ENCODE measurements at places on chromosomes 12 and 14. TPM values are rescaled to one million over a fixed set of nuclear protein-coding genes. Genes with fewer than 3 reads are reported as not detected.

DNA sequence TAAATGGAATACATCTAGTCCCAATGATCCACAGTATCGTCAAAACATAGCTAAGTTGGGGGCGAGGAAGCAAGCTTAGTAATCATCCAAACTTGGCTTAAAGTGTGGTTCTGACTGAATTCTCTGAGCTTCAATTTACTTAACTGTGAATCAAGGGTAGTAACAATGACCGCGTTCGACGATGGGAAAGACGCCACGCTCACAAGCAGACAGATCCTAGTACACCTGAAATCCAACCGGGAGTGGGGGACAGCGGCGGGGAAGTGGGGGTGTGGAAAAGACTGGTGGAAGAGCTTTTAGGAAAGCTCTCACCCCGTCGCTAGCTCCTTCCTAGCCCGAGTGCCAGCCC, 433 bp downstream of the COX16 start:
- peak overlapping the region; percentile 82 for H3K27ac ChIP-seq
- no peak for DNase-seq
- H3K4me1 ChIP-seq = no peaks in the 10 kb centered on the region
- H3K27me3 ChIP-seq = no peaks in the 10 kb centered on the region
- no peaks in the 10 kb centered on the region for H3K36me3 ChIP-seq

The IL22 gene
- not detected for total RNA-seq

GRCh38 chr12:104485651-104486362, 29.1 kb downstream of the CHST11 start:
- H3K36me3 ChIP-seq = no peaks in the 10 kb centered on the region
- no peaks in the 10 kb centered on the region for H3K4me1 ChIP-seq
- no peaks in the 10 kb centered on the region for H3K27me3 ChIP-seq
- H3K27ac ChIP-seq = no peak overlapping the region

DNA sequence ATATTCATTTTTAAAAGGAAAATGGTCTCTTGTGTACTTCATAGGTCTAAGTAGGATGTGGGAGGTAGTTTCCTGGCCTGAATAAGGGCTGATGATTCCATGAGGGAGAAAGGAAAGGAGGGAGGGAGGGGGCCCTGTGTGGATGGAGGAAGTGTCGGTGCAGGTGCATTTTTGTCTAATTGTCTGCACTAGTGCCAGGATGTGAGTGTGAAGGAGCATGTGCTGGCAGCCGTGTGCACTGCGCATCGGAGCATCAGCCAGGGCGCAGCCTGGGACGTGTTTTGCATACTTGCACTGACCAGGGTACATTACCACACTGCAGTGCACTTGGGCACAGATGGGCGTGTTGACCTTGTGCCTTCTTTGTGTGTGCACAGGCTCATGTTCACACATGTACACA, 29.2 kb downstream of the SMUG1 start:
- H3K4me3 ChIP-seq = no peak overlapping the region
- no peaks in the 10 kb centered on the region for H3K27me3 ChIP-seq
- DNase-seq = no peak
- H3K4me1 ChIP-seq = peaks cover 17% of the 10 kb centered on the region
- peak overlapping the region; percentile 37 for H3K27ac ChIP-seq

The KRT2 gene
- total RNA-seq = not detected

- DNase-seq = no peak
- no peak overlapping the region for H3K27ac ChIP-seq
- H3K4me1 ChIP-seq = peaks cover 17% of the 10 kb centered on the region
- H3K36me3 ChIP-seq = no peaks in the 10 kb centered on the region
These were observed 54.6 kb downstream of the PSMA6 start for GRCh38 chr14:35346738-35347322.

DNA sequence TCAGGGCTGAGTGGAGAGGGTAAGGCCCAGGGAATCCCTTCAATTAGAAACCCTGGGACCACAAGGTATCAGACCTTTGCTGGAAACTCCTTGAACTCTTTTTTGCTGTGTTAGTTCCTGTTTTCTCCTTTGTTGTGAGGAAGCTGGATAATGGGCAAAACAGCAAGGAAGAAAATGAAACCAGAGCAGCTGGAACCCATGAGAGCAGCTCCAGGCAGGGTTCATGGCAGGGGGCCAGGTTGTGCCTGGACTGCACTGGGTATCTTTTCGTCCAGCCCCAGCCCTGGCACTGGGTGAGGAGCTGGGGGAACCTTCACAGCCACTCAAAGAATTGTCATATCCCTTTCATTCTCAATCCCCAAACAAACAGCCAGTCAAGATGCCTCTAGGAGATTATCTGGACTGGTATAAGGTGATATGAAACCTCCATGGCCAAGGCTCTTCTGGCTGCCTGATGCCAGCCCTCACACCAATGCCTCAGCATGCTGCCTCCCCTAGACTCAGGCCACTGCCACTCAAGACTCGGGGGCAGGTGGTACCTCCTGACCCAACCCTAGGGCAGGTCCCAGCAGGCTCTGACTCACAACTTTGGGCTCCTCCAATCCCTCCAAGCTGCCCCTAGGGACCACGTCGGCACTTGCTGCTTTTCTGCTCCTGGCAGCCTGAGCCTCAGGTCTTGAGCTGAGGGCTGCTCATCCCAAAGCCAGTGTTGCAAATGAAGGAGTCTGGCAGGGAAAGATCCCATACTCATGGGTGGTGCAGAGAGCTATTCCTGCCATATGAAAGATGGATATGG, 16.5 kb downstream of the FAM186B start:
- no peaks in the 10 kb centered on the region for H3K4me1 ChIP-seq
- H3K4me3 ChIP-seq = no peak overlapping the region
- DNase-seq = no peak
- no peak overlapping the region for H3K27ac ChIP-seq

DNA sequence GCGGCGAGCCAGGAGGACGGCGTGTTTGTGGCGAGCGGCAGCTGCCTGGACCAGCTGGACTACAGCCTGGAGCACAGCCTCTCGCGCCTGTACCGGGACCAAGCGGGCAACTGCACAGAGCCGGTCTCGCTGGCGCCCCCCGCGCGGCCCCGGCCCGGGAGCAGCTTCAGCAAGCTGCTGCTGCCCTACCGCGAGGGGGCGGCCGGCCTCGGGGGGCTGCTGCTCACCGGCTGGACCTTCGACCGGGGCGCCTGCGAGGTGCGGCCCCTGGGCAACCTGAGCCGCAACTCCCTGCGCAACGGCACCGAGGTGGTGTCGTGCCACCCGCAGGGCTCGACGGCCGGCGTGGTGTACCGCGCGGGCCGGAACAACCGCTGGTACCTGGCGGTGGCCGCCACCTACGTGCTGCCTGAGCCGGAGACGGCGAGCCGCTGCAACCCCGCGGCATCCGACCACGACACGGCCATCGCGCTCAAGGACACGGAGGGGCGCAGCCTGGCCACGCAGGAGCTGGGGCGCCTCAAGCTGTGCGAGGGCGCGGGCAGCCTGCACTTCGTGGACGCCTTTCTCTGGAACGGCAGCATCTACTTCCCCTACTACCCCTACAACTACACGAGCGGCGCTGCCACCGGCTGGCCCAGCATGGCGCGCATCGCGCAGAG, 873 bp downstream of the PLXNC1 start:
- H3K4me3 ChIP-seq = peak overlapping the region; percentile 82
- H3K36me3 ChIP-seq = no peaks in the 10 kb centered on the region
- peak overlapping the region; percentile 47 for H3K27ac ChIP-seq
- peak; percentile 69 for DNase-seq

DNA sequence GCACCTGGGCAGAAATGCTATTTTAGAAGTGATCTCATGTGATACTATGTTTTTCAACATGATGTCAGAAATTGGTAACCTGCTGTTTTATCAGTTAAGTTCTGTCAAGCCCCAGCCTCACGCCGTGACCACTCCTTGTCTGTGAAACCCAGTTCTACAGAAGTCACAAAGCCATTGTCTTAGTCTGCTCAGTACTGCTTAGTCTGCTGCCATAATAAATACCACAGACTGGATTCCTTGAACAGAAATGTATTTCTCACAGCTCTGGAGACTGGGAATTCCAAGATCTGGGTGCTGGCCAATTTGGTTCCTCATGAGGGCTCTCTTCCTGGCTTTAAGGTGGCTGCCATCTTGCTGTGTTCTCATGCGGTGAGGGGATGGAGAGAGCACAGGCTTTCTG, 176.9 kb downstream of the PRKCH start:
- no peak for DNase-seq
- no peaks in the 10 kb centered on the region for H3K27me3 ChIP-seq
- H3K36me3 ChIP-seq = no peaks in the 10 kb centered on the region
- H3K27ac ChIP-seq = no peak overlapping the region

DNA sequence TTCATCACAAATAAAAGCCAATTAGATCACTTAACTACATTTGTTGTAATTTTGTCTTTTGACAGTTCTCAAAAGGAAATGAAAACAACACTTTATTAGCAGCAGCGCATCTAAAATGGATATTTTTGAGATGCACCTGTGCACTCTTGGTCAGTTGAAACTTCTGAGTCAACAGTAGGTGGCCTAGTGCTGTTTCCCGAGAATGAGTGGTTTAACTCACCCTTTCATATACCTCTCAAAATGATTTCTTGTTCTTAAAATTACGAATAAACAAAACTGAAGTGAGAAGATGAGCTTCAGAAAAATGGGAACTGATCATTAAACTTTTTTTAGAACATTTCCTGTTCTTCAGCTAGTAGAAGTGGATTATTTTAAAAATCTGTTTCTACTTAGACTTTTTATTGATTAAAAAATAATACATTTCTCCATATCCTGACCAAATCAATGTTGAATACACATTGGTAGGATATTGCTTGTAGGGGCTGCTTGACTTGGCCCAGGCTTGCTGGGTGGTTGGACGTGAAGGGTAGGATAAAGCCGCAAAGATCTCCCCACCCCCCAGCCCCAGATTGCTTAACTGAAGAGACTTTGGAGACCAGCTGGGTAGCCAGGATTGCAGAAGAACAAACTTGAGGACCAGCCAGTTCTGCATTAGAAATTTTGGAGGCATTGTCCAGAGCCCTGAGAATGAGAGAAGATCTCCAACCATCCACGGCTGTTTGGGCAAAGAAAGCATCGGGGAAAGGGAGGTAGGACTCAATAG, 22.3 kb upstream of the STK38L start:
- H3K27me3 ChIP-seq = no peaks in the 10 kb centered on the region
- no peak for DNase-seq
- H3K36me3 ChIP-seq = no peaks in the 10 kb centered on the region
- H3K4me3 ChIP-seq = no peak overlapping the region
- H3K4me1 ChIP-seq = 0 out of 2 replicates have a peak, but pooled peaks cover 3% of the 10 kb centered on the region
- H3K27ac ChIP-seq = no peak overlapping the region

DNA sequence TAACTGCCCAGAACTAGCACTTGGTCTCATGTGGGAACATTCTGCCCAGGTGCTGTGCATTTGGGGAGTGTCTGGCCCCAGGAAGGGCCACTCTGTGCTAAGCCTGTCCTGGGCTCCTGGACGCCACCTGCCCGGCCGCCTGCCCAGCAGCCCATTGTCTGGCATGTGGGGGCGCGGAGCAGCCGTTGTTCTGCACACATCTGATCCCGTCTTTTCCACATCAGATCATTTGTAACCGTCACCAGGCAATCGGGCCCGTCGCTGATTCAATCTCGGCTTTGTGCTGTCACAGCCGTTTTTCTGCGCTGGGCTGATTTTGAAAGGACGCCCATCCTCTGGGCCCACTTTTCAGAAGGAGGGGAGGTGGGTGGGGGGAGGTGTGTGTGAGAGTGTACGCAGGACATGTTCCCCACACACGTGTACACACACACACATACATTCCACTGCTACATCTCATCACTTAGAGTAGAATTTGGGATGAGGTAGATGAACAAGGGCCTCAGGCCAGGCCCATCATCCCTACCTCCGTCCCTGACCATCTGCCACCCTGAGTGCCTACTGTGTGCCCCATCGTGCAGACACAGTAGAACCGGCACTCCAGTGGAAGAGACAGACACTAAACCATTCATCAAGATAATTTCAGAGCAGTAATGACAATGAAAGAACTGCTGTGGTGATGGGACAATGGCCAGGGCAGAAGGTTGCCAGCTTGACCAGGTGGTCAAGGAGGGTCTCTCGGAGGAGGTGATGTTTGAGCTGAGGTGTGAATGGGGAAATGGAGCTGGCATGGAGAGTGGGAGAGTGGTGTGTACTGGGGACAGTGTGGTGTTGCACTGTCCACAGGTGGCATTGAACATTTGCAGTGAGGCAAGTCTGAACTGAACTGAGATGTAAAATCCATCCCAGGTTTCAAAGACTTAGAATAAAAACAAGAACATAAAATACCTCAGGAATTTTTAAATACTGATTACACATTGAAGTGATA, 19.0 kb downstream of the FAM222A start:
- H3K27ac ChIP-seq = peak overlapping the region; percentile 1
- no peaks in the 10 kb centered on the region for H3K36me3 ChIP-seq
- no peak for DNase-seq
- H3K27me3 ChIP-seq = no peaks in the 10 kb centered on the region
- no peak overlapping the region for H3K4me3 ChIP-seq
- H3K4me1 ChIP-seq = peaks cover 25% of the 10 kb centered on the region

- no peaks in the 10 kb centered on the region for H3K27me3 ChIP-seq
- H3K4me3 ChIP-seq = no peak overlapping the region
- no peaks in the 10 kb centered on the region for H3K4me1 ChIP-seq
- no peaks in the 10 kb centered on the region for H3K36me3 ChIP-seq
- no peak overlapping the region for H3K27ac ChIP-seq
These were observed 312.0 kb downstream of the KCNC2 start for GRCh38 chr12:74897425-74898211.

The STXBP6 gene
- total RNA-seq = 35.7 TPM

The ING4 gene
- total RNA-seq = 31.6 TPM

- no peak for DNase-seq
- no peaks in the 10 kb centered on the region for H3K27me3 ChIP-seq
- peaks cover 12% of the 10 kb centered on the region for H3K4me1 ChIP-seq
- no peaks in the 10 kb centered on the region for H3K36me3 ChIP-seq
These were observed 780 bp downstream of the SERPINA4 start for GRCh38 chr14:94562022-94562421.

- no peak overlapping the region for H3K4me3 ChIP-seq
- no peak overlapping the region for H3K27ac ChIP-seq
- no peaks in the 10 kb centered on the region for H3K27me3 ChIP-seq
- no peaks in the 10 kb centered on the region for H3K36me3 ChIP-seq
- no peaks in the 10 kb centered on the region for H3K4me1 ChIP-seq
These were observed 9.0 kb downstream of the PUS1 start for GRCh38 chr12:131938082-131938481.

GRCh38 chr14:104571246-104571645, 8.3 kb upstream of the C14orf180 start:
- no peak overlapping the region for H3K27ac ChIP-seq
- no peak overlapping the region for H3K4me3 ChIP-seq
- H3K36me3 ChIP-seq = no peaks in the 10 kb centered on the region
- DNase-seq = no peak

DNA sequence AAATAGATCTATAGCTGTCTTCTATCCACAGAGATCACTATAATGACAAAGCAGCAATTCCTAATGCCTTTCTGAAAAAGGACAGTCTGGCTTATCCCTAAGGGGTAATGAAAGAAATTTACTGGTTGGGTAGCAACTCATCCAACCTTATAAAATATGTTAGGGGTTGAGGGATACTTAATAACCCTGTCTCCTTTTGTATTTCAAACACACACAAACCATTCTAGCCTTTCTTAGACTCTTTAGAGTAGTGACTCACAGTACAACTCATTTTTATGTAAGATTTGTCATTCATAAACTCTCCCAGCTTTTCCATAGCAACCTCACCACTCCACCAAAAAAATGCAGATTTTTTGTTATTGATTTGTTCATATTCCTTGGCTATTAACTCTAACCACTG, 167.9 kb downstream of the FSCB start:
- H3K4me1 ChIP-seq = no peaks in the 10 kb centered on the region
- H3K27ac ChIP-seq = no peak overlapping the region
- no peak for DNase-seq
- H3K27me3 ChIP-seq = no peaks in the 10 kb centered on the region

- H3K27ac ChIP-seq = peak overlapping the region; percentile 74
- no peaks in the 10 kb centered on the region for H3K36me3 ChIP-seq
- H3K4me3 ChIP-seq = peak overlapping the region; percentile 43
- H3K27me3 ChIP-seq = no peaks in the 10 kb centered on the region
These were observed 21.6 kb upstream of the GPR132 start for GRCh38 chr14:105086833-105087307.
